ENCODE measurements at places on chromosomes 11 and 22. TPM values are rescaled to one million over a fixed set of nuclear protein-coding genes. Genes with fewer than 3 reads are reported as not detected.

Gene SAA4
- total RNA-seq, result not detected

- no peak overlapping the region for H3K27ac ChIP-seq
- no peak for DNase-seq
- H3K4me3 ChIP-seq, result no peak overlapping the region
- no peaks in the 10 kb centered on the region for H3K4me1 ChIP-seq
Measured at GRCh38 chr11:76086743-76087635, 119.3 kb downstream of the WNT11 start.

DNA sequence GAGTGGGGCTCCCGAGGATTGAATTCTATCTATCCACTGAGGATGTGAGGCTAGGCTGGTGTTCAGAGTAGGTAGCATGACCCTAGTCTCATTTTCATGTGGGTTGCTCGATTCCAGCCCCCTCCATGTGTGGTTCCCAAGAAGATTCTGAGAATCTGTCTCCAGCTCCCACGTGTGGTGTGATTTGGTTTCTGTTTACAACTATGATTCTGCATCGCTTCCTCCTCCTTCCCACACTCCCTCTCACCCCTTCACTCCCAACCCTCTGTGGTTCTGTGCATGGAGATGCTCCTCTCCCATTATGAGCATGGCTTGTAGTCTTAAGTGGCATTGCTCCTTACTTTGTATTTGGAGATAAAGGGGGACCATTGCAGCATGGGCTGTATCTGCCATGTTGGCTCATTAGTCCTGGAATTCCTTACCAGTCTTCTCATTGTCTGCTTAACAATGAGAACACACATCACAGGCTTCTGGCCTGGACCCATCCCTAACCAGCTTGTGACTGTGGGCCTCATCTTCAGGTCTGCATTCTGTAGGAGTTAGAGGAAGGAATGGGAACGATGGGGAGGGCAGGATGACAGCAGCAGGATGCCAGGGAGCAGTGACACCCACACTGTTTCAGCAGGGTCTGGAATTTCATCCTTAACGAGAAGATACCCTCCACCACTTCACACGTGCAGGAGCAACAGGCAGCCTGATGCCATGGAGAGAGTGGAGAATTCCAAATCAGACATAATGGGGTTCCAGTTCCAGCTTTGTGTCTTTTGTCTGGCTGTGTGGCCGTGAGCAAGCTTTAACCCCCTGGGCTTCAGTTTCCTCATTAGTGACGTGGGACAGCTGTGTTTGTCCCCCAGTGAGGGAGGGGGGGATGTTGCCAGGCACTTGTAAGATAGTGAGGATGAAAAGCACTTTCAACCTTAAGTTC is 86.0 kb downstream of the CCDC81 start:
- no peak for DNase-seq
- H3K4me3 ChIP-seq, result no peak overlapping the region
- H3K27ac ChIP-seq, result no peak overlapping the region
- H3K27me3 ChIP-seq, result no peaks in the 10 kb centered on the region
- no peaks in the 10 kb centered on the region for H3K36me3 ChIP-seq
- peaks cover 18% of the 10 kb centered on the region for H3K4me1 ChIP-seq

- H3K4me3 ChIP-seq, result peak overlapping the region; percentile 30
- H3K4me1 ChIP-seq, result peaks cover 19% of the 10 kb centered on the region
- no peak for DNase-seq
Measured at GRCh38 chr22:49847751-49848689, 5.6 kb upstream of the ZBED4 start.

DNA sequence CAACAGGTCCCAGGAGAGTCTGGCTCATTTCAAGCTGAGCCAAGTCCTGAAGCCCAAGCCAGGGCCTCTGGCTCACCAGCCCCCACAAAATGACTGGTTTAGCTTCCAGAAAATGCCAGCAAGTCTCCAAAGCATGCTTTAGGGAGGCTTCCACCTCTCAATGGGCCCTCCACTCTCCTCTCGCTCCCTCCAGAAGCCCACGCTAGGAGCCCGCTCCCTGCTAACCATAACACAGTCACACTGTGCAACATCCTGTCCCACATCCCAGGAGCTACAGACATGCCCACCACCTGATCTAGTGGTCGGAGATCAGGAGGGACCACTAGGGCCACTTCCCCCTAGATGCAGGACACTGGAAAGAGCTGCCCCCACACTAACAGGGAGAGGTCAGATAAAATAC is 6.9 kb downstream of the SULT4A1 start:
- H3K4me3 ChIP-seq, result no peak overlapping the region
- no peak for DNase-seq
- no peaks in the 10 kb centered on the region for H3K4me1 ChIP-seq
- H3K27me3 ChIP-seq, result peaks cover 2% of the 10 kb centered on the region

- no peak overlapping the region for H3K27ac ChIP-seq
- H3K4me1 ChIP-seq, result peaks cover 24% of the 10 kb centered on the region
- no peak for DNase-seq
Measured at GRCh38 chr11:114228435-114229411, 67.5 kb upstream of the NNMT start.

DNA sequence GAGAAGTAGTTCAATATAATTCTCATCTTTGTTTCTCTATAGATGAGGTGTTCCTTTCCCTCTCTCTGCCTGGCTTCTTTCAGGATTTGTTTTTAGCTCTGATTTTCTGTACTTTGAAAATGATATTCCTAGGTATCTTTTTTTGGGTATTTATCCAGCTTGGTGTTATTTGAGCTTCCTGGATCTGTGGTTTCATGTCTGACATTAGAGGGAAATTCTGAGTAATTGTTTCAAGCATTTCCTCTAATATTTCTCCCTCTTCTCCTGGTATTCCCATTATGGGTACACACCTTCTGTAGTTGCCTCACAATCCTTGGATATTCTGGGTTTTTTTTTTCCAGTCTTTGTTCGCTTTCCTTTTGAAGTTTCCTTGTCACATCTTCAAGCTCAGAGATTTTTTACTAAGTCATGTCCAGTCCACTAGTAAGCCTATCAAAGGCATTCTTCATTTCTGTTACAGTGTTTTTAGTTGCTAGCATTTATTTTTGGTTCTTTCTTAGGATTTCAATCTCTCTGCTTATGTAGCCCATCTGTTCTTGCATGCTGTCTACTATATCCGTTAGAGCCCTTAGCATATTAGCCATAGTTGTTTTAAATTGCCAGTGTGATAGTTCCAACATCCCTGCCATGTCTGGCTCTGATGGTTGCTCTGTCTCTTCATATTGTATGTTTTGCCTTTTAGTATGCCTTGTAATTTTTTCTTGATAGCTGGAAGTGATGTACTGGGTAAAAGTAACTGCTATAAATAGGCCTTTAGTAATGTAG is 5.8 kb downstream of the CCDC81 start:
- DNase-seq, result no peak
- H3K4me1 ChIP-seq, result no peaks in the 10 kb centered on the region
- H3K27me3 ChIP-seq, result peaks cover 6% of the 10 kb centered on the region
- no peaks in the 10 kb centered on the region for H3K36me3 ChIP-seq
- H3K27ac ChIP-seq, result no peak overlapping the region

DNA sequence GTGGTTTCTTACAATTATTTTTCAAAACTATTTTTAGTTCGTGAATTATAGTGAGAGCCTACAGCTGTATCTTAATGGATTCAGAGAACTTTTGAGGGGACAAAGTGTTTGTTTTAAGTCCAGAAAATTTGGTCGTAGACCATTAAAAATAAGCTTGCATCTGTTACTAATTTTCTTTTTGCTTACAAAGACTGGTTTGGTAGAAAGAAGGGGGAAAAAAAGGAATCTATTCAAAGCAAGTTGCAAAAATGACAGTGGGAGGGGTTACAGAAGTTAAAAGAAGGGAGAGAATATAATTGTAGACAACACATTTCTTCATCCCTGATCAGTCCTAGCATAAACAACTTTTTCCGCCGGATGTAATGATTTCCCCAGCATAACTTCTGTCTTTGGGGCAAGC is 72.1 kb downstream of the AMOTL1 start:
- H3K27me3 ChIP-seq, result peaks cover 2% of the 10 kb centered on the region
- no peaks in the 10 kb centered on the region for H3K4me1 ChIP-seq
- no peak overlapping the region for H3K27ac ChIP-seq
- DNase-seq, result no peak
- no peaks in the 10 kb centered on the region for H3K36me3 ChIP-seq
